Activated CD4-positive, alpha-beta T cell treated with anti-CD3 and anti-CD28 coated beads, Interleukin-10, Interleukin-2, amounts not matched to agents 100 ng/mL and 50 ng/mL, durations not matched to agents 16 hours and 8 hours (primary cell): ENCODE measurements at places on chromosomes 6 and 20.

- DNase-seq = no peak
Measured at GRCh38 chr6:142331601-142332000, 29.8 kb downstream of the ADGRG6 start.

- peak; percentile 48 for DNase-seq
Measured at GRCh38 chr6:31791324-31792089, 4.0 kb downstream of the VARS1 start.

DNA sequence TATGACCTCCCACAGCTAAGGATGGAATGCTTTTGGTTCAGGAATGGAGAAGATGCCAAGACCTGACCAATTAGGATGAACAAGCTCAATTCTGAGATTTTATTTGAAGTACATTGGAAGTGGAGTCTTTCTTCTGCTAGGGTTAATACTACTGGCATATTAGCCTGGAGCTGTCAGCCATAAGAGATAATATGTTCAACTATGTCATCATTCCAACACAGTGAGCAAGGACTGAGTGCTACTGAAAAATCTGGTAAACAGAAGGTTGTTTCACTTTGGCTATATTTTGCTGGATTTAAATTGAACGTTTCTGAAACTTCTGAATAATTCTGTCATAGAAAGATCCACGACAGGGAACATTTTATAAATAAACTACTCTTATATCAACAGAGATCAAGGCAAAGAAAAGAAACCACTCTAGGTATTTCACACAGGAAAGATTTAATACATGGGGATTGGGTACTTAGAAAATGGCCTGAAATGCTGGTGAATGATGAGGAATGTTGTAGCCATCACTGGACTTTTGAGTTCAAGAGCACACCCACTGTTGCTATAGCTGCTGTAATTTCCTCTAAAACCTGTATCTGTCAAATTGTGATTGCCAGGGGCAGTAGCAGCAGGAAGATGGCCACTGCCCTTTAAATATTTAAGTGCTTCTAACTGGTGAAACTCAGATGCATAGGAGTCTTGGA is 200.5 kb downstream of the PLCB4 start:
- DNase-seq = no peak

DNA sequence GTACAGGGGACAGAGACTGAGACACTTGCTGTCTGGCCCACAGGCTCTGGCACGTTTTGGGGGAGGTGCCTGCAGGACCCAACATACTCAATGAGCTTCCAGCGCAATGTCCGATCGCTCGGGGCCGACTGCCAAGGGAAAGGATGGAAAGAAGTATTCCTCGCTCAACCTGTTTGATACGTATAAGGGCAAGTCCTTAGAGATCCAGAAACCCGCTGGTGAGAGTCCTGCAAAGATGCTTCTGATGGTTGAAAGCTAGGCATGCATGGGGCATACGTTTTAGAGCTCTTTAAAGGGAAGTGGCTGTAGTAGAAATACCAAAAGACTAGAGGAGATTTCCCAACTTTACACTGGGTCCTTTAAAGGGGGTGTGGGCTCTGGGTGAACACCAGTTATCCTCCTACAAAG is 2.2 kb downstream of the PRRC2A start:
- no peak for DNase-seq

GRCh38 chr20:23082846-23083552 is 3.1 kb downstream of the CD93 start:
- DNase-seq = no peak

DNA sequence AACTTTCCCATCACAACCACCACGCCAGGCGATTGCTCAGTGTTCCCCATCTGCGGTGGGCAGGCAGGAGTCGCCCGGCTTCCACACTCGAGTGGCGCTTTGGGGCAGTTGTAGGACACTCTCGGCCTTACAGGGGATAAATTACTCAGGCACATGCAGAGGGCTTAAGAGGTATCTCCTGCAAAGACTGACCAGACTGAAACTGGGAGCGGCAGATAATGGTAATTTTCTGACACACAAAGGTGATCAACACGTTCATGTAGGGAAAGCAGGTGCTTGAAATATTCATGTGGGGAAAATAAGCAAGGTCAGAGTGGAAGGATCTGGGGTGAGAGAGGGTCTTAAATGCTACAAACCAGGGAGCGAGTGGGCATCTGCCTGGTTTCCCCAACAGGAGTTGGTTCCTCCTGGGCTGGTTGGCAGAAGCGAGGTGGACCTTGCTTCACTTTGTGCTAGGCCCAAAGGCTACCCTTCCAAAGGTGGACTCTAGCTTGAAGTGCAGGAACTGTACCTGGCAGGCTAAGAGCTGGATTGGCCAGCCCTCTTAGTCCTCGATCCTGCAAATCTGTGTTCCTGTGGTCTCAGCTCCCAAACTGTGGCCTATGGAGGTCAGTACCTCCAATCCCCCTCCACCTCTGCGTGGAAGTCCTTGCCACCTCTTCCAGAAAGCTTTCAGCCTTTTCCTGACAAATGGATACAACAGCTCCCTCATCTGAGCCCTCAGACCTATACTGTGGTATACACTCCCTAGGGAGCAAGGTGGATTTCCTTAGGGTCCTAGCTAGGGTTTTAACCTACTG is 16.7 kb downstream of the PLAGL2 start:
- DNase-seq = no peak

GRCh38 chr6:165580136-165580535 is 82.9 kb downstream of the PDE10A start:
- no peak for DNase-seq

DNA sequence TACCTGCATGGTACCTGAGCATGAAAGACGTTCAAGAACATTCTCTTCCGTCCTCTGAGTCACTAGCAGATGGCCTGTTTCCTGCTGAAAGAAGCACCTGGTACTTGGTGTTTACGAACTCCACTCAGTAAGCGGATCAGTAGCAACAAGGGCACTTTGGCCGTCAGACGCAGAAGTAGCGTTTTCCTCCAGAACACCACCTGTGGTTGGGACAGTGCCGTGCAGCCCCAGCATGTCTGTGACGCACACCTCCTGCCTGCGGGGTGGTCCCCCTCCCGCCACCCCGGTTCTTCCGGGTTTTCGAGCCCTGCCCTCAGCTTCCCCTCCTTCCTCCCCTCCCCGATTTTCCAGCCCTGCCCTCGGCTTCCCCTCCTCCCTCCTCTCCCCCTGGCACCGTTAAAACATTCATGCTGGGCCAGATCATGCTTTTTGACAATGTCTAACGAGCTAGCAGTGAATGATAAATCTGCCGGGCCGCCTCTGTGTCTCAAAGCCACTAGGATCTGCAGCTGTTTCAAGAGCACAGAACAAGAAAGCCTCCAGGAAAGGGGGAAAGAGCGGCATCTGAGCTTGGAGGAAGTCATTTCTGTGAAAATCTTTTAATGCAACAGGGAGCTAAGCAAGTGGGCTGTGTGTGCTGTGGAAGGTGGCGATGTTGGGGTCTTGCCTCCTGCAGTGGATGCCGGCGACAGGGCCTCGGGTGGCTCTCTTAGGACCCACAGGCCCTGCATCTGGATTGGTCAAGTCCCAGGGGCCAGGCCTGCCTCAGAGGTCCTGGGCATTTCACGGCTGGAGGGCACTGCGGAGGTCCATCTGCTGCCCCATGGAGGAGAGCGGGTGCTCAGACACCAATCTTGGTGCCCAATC is 207.9 kb downstream of the ERMARD start:
- DNase-seq = peak; percentile 2

- peak; percentile 65 for DNase-seq
Measured at GRCh38 chr6:138817799-138818198, 21.9 kb downstream of the ECT2L start.

- DNase-seq = no peak
Measured at GRCh38 chr20:48776306-48776705, 51.5 kb downstream of the PREX1 start.

DNA sequence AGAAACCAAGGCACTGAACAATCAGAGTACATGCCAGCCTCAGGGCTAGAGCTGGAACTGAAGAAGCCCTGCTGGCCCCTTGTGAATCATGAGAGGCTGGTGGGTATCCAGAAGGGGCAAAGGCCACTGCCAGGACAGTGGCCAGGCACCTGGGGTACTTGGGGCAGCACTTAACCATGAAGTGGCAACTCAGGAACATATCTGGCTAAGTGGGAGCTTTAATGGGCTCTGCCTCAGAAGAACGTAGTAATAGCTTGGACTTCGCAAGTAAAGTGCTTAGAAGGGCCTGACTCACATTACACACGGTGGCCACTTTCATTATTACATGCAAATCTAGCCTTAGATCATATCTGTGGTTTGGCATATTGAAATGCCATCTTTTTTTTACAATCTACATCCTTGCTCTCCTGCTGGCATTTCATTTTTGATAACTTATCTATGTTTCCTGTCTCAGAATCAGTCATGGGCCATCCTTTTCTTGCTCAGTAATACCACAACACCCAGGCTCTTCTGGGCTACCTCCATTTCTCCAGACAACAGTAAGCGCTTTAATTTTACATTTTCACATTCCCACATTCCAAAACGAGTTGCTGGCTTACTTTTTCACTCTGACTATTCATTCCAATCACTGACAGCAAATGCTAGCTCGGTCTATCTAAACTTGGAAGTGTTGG is 21.6 kb downstream of the NAPB start:
- peak; percentile 89 for DNase-seq

DNA sequence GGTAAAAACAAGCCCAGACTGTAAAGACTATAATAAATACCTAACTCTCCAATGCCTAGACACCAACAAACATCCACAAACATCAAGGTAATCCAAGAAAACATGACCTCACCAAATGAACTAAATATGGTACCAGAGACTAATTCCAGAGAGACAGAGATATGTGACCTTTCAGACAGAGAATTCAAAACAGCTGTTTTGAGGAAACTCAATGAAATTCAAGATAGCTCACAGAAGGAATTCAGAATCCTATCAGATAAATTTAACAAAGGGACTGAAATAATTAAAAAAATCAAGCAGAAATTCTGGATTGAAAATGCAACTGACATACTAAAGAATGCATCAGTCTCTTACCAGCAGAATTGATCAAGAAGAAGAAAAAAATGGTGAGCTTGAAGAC is 26.6 kb downstream of the NCOA6 start:
- DNase-seq = no peak

DNA sequence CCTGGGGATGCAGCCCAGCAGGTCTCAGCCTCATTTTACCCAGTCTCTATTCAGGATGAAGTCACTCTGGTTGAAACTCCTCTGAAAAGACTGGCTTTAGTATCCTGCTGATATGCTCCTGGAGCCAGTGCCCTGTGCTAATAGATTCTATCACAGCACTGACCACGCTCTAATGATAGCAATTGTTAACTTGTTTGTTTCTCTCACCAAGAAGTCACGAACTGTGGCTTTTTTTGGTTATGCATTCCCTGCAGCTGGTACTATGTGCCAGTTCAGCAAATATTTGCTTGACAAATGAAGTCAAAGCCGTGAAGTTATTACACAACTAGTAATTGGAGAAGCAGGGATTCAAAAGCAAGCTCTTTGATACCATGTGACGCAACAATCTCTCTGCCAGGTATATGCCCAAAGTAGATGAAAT is 754.6 kb downstream of the KIF16B start:
- no peak for DNase-seq

DNA sequence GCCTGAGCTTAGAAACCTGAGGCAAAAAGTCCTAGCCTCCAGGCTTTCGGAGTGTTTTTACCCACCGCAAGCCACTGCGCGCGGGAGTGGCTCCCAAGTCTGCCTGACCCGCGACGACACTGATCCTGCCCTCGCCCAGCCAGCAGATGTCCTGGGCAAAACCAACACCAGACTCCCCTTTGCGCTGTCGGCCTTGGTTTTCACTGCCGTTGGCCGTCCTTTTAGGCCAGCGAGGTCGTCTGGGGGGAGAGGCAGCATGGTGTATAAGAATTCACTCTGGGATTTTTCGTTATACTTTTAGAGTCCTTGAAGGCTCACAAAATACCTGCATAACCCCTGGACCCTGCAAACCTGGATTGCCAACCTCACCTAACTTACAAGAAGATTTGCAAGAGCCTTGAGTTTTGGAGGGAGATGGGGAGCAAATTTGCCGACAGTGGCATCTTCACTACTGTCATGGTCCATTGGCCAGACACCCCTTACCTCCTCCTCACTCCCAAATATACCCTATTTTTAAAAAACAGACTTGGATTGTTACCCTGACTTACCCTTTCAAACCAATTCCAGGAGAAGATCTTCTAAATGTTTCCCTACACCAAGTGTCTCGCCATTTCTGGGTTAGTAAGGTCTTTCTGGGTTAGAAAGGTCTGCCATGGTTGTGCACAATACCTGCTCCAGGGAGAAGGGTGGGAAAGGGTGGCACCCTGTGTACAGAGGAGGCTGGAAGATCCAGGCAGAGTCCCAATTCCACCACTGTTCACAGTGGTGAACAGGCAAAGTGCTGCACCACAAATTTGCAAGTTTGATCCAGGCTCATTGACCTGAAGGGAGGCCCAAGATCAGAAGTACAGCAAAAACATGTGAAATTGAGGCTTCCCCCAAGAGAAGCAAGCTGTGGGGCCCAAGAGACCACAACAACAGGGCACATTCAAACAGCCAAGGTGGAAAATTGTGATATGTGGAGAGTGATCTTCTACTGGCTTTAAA is 4.4 kb downstream of the FOXA2 start:
- no peak for DNase-seq

DNA sequence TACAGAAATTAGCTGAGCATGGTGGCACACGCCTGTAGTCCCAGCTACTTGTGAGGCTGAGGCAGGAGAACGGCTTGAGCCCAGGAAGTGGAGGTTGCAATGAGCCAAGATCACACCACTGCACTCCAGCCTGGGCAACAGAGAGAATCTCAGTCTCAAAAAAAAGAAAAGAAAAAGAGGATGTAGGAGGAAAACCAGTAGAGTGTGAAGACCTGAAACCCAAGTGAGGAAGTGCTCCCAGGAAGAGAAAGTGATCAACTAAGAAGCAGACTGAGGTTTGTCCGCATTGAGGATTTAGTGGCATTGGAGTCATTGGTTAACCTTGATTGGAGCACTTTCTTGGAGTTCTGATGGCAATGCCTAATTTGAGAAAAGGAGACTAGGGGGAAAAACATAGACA is 20.6 kb upstream of the TASP1 start:
- DNase-seq = no peak

DNA sequence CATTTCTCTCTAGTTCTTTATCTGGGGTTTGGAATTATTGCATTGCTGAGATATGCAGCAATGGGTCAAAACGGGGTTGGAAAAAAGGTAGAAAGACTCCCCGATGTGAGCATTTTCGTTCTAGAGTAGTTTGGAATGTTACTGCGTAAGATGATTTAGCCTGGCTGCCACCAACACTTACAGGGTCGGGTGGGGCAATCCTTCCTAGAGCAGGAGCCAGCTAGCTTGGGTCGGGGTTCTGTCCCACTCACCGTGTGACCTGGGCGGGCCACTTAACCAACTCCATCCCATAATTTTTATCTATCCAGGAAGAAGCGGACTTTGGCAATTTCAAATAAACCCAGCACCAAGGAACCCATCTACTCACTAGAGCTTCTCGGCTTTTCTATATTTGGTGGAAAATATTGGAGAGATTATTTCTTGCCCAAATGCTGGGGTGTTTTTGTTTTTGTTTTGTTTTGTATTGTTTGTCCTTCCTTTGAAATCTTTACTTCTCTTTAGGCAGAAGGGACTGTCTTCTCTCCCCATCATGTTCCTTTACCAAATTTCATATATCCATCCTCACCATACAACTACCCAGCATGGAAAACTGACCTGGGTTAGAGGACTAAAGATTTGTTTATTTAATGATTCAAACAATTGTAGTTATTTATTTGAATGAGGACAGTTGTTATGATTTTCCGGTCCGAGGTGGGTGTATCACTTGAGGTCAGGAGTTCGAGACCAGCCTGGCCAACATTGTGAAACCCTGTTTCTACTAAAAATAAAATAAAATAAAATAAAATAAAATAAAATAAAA is 72.4 kb downstream of the GPX5 start:
- no peak for DNase-seq
